Cardiac muscle cell (in vitro differentiated cells and primary cell): ENCODE measurements at places on chromosomes 4 and X. TPM values are rescaled to one million over a fixed set of nuclear protein-coding genes. Genes with fewer than 3 reads are reported as not detected.

The ZFX gene
- 39.9 and 43.6 TPM in 2 replicates for total RNA-seq

The LDB2 gene
- 7.4 and 12.4 TPM in 2 replicates for total RNA-seq

The DKK2 gene
- 0.06 and 0.07 TPM in 2 replicates for total RNA-seq

The ATOH1 gene
- 0.14 TPM in 1 of 2 replicates, not detected in the other for total RNA-seq

The UGT2B7 gene
- not detected in 2 replicates for total RNA-seq

The TAB3 gene
- 22.3 and 32.3 TPM in 2 replicates for total RNA-seq

The CDKL5 gene
- 3.8 and 12.9 TPM in 2 replicates for total RNA-seq

DNA sequence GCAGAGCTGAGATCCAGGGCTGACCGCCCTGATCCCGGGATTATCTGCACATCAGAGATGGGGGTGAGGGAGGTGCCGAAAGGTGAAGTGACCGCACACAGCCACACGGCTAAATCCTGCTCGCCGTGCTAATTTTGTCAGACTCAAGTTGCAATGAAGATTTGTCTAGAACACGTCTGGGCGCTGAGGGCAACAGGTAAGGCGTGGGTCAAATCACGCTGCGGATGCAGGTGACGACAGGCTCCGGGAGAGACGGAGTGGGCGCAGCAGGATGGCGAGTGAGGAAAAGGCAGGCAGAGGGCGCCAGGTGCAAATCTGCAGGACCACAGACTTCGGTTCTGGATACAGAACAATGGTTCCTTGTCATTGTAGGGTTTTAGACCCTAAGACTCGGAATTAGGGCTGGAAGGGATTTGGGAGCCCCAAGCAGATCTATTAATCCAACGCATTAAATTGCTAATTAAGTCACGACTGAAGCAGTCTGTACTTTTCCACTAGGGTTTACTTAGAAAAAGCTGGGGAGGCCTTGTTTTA, 1.9 kb upstream of the TBC1D14 start:
- DNase-seq = peak; percentile 47

DNA sequence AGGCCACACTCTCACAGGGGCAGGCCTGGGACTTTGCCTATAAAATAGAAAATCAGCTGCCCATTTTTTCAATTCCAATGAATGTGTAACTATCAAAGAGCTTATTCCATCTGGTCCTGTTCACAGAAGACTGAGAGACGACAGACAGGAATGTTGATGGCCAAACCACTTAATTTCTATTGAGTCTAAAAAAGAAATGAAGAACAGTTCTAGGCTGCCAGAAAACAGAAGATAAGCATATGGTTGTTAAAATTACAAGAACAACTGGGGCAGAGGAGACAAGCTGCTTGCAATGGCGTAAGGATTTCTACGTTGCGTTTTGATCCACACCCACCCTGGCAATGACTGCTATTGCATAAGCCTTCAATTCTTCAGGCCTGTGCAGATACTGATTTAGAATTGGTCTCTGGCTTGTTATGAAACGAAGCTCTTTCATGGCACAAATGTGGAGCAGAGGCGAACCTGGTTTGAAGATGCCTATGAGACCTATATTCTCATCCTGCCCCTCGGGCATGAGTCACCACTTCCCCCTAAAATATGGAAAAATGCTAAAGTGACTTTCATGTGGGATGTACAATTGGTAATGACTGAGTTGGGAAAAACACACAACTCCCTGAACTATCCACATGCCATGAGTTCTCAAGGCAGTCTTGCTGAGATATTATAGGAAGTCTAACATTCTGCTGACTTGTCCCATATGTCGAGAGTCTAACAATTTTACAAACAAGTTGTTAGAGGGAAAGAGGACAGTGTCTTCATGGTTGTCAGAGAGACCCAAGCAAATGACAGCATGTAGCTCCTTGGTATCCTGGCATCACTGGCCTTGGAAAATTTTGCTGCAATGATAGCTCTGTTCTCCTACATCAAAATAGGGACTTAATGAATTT, 37.9 kb upstream of the SORBS2 start:
- peak; percentile 92 for DNase-seq

DNA sequence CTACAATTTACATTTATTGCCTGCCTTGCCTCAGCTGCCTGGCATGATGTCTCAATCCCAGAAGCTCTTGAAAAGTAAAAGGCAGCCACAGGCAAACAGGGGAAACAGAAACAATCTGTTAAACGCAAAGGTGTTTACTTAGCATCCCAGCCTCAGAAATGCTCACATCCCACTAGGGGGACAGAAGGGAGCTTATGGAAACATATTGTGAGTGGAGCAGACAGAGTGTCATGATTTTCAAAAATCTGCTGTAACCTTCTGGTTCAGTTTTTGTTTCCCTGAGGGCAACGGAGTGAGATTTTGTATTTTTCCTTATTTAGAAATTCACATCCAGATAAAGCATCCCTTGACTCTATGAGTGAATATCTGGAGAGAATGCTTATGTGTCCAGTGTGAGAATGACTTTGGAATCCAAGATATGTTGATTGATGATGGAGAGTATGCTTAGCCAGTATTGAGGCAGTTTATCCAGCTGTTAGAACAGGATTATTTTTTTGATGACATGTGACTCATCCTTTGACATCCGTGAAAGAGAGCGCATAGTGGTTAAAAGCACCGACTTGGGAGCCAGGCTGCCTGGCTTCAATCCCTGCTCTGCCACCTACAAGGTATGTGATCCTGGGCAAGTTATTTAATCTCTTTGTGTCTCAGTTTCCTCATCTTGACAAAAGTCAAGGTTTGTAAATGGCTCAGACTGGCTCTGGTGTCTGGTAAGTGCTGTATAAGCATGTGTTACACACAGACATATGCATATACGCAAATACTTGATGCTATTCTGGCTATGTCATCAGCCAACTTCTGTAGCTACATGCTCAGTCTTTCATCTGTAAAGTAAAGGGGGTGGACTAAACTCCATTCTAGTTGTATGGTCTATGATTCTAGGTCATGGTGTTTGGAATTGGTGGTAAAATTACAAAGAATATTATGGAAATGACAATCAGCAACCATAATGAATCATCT, 381.2 kb downstream of the RAPGEF2 start:
- DNase-seq = no peak

DNA sequence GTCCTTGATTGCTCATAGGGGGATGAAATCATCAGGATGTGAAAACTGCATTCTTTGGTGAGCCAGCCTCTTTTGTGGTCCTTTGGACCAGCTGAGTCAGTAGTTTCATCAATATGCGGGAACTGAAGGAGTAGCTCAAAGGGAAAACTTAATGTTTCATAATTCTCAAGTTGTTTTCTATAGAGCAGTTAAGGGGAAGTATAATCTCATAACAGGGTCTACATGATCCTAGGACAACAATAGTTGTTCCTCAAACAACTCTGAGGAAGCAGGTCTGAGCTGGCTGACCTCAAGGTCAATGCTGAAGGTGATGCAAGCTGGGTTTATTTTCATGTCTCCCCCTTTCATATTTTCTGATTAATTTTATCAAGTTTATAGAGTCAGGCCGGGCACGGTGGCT, 36.1 kb upstream of the IRF2 start:
- no peak for DNase-seq

- no peak for DNase-seq
Measured at GRCh38 chr4:31104043-31104442, 383.9 kb downstream of the PCDH7 start.

DNA sequence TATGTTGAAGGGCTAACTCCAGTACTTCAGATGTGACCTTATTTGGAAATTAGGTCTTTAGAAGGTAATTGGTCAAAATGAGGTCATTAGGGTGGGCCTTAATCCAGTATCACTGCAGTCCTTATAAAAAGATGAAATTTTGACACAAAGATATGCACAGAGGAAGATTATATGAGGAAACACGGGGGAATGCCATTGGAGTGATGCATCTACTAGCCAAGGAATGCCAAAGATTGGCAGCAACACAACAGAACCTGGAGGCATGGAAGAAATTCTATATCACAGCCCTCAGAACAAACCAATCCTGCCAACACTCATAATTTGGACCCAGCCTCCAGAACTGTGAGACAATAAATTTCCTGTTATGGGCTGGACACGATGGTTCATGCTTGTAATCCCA, 17.6 kb downstream of the TRIM61 start:
- peak; percentile 29 for DNase-seq

GRCh38 chrX:617891-618290, 12.7 kb upstream of the SHOX start:
- DNase-seq = no peak

- peak; percentile 88 for DNase-seq
Measured at GRCh38 chr4:87038837-87039615, 104.2 kb downstream of the AFF1 start.

DNA sequence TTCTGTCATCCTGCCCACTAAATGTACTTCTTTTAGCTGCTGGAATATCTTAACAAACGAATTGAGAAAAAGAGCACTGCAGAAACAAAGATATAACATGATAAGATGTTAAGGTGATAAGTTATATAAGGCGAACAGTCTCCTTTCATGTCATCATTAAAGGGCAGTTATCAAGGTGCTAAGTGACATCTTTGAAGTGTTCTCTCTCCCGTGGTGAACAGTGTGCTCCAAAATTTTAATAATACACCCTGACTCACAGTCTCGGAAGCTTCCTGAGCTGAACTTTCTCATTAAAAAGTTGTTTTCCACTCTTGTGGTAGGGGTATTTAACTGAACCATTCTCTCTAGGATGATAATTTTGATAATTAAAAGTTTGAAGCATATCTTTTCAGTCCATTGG, 61.6 kb downstream of the PLS3 start:
- DNase-seq = no peak

GRCh38 chr4:67762086-67762485, 7.9 kb upstream of the GNRHR start:
- DNase-seq = peak; percentile 69

- peak; percentile 2 for DNase-seq
Measured at GRCh38 chr4:92618968-92619367, 315.2 kb downstream of the GRID2 start.

GRCh38 chrX:54423161-54423888, 16.9 kb upstream of the TSR2 start:
- DNase-seq = peak; percentile 15

DNA sequence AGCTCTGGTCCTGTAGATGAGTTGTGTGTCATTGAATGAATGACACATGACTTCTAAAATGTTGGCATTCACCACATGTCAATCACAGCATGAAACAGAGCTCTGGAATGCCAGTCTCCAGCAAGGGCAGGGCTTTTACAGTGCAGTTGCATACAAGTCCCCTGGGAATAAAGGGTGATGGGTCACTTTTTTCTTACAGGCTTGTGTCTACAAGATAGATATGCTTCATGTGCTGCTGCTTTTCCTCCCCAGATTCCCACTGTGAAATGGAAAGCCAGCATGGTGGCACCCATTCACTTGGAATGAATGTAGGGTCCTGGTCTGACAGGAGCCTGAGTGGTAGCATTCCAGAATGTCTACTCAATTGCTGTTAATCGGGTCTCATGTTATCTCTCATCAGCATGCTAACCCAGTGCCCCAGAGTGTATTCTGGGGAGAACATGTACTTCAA, 159.1 kb upstream of the KIT start:
- peak; percentile 17 for DNase-seq

- no peak for DNase-seq
Measured at GRCh38 chr4:26365537-26366150, 44.8 kb downstream of the RBPJ start.
